ENCODE measurements at places on chromosomes 7 and 10. TPM values are rescaled to one million over a fixed set of nuclear protein-coding genes. Genes with fewer than 3 reads are reported as not detected.

Gene SPDYE5
- total RNA-seq = not detected

Gene LIPK
- total RNA-seq = not detected

Gene CLEC5A
- not detected for total RNA-seq

Gene PANK1
- total RNA-seq = 43.5 TPM

Gene POLR2J2
- 3.1 TPM for total RNA-seq

Gene TMEM176B
- 2.3 TPM for total RNA-seq

Gene VSIR
- 8.1 TPM for total RNA-seq

Gene NODAL
- 2.2 TPM for total RNA-seq

Gene HMX2
- not detected for total RNA-seq

Gene MPLKIP
- total RNA-seq = 13.4 TPM

Gene SHTN1
- total RNA-seq = 54.1 TPM

Gene ZCCHC24
- total RNA-seq = 6.2 TPM

Gene LAMB1
- 31.4 TPM for total RNA-seq

Gene PNLIPRP2
- not detected for total RNA-seq

Gene SLC16A12
- 4.1 TPM for total RNA-seq

Gene TFAM
- 53.0 TPM for total RNA-seq

Gene ZPBP
- 0.47 TPM for total RNA-seq

Gene CD36
- total RNA-seq = 34.0 TPM

Gene ATOH7
- 1.4 TPM for total RNA-seq

Gene ACTL6B
- 109 TPM for total RNA-seq

Gene SGCE
- total RNA-seq = 92.8 TPM

Gene ZNF277
- total RNA-seq = 77.0 TPM

Gene EGFR
- total RNA-seq = 9.4 TPM

Gene ADCYAP1R1
- total RNA-seq = 53.0 TPM

Gene TAX1BP1
- total RNA-seq = 81.1 TPM

Gene METTL27
- total RNA-seq = 0.78 TPM

Gene LRIT1
- total RNA-seq = not detected

Gene CRYGN
- not detected for total RNA-seq

Gene TFPI2
- total RNA-seq = 0.31 TPM

Gene CTTNBP2
- 39.0 TPM for total RNA-seq

Gene NYAP1
- total RNA-seq = 47.9 TPM
